ENCODE measurements at places on chromosomes 7 and 10. TPM values are rescaled to one million over a fixed set of nuclear protein-coding genes. Genes with fewer than 3 reads are reported as not detected.

Gene POLD2
- 84.9 TPM for total RNA-seq

GRCh38 chr10:43808136-43808535, 159.5 kb upstream of the ZNF32 start:
- no peak for DNase-seq

DNA sequence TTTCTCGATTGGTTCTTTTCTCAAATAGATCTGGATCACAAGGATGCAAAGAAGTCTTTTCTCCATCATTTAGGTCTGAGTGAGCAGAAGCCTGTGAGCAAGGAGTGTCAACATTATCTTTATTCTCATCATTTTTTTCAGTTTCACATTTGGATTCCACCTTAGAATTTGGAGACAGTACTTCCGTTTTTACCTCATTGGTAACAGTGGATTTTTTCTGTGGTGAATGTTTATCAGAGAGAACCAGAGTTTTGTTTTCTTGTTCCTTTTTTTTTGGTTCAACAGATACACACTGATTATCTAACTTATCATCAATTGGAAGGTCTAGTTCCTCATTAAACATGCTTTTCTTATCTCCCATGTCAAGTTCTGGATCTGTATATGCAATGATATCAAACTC, 151.3 kb downstream of the GALNT11 start:
- no peak for DNase-seq

- DNase-seq, result no peak
Observed at GRCh38 chr10:51124852-51125251, 50.6 kb downstream of the PRKG1 start.

Gene TMEM176B
- not detected for total RNA-seq

GRCh38 chr10:112969131-112969530, 19.1 kb downstream of the TCF7L2 start:
- no peak for DNase-seq
